ENCODE measurements at places on chromosomes 7 and 10. TPM values are rescaled to one million over a fixed set of nuclear protein-coding genes. Genes with fewer than 3 reads are reported as not detected.

GRCh38 chr7:96238976-96239766 lies 82.7 kb downstream of the SLC25A13 start:
- DNase-seq, result no peak

The FGL2 gene
- 81.7 TPM for polyA plus RNA-seq

The SOSTDC1 gene
- polyA plus RNA-seq, result 47.0 TPM

The TSPAN12 gene
- polyA plus RNA-seq, result 182 TPM

DNA sequence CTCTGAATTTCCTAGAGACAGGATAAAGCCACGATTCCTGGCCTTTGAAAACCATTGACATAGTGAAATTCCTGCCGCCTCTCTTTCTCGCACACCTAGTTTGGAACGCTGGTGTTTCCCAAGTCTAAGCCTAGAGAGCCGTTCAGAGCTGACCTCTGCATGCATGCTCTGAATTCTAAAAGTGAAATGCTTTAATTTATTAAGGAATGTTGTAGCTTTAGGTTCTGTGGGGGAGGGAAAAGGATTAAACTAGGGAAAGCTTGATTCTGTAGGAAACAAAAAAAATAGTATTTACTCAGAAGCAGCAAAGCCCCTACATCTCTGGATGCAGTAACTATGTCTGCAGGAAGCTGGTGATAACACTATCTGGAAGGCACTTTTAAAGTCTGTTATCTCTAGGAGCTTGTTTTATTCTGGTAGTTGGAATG lies 27.3 kb downstream of the PFKP start:
- DNase-seq, result no peak

DNA sequence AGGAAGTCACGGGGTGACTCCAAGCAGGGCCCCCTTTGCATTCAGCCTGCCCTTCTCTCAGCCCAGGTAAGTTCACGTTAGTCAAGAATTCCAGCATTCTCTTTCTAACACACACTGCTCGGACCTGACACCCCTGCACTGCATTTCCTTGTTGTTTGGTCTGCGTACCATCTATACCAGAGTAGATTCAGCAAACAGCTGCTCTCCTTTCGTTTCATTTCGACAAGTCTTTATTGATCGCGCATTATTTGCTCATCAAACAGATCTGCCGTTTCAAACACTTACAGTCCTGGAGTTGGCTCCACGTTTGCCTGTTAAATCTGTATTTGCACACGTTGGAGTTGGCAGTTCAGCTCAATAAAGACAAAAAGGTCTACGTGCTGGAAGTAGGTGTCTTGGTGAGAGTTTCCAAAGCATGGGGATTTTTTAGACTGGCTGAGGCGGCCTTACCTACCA lies 495.1 kb downstream of the RPS24 start:
- DNase-seq, result no peak
